ENCODE measurements at places on chromosomes 2 and 18. TPM values are rescaled to one million over a fixed set of nuclear protein-coding genes. Genes with fewer than 3 reads are reported as not detected.

DNA sequence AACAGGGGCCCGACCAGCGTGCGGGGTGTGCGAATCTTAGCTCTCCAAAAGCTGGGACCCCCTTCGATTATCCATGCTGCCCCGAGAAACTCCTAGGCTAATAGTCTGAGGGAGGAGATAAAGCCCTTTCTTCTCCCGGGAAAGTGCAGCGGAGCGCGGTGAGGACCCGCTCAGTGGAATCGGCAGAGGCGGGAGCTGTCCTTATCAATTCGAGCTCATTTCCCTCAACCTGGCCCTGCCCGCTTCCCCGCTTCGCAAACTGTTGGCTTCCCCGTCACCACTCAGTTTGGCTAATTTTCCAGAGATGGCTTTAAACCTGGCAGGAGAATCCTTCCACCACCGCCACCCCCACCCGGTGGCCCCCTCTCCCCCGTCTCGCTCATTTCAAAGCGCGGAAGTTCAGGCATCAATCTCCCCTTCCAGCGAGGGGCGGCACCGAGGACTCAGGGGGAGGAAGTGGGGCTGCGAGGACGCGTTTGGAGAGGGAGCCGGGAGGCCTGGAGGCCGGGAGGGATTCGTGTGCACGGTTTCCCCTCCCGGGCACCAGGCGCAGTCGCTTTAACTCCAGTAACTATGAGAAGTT, 1.6 kb downstream of the KLHL14 start:
- peak; percentile 42 for DNase-seq
- no peak overlapping the region for H3K27ac ChIP-seq
- H3K36me3 ChIP-seq: no peaks in the 10 kb centered on the region

GRCh38 chr2:159608723-159609308, 7.5 kb downstream of the BAZ2B start:
- peaks cover 58% of the 10 kb centered on the region for H3K4me1 ChIP-seq
- DNase-seq: no peak
- no peaks in the 10 kb centered on the region for H3K27me3 ChIP-seq
- no peaks in the 10 kb centered on the region for H3K36me3 ChIP-seq
- peak overlapping the region; percentile 56 for H3K27ac ChIP-seq
- no peak overlapping the region for H3K4me3 ChIP-seq

DNA sequence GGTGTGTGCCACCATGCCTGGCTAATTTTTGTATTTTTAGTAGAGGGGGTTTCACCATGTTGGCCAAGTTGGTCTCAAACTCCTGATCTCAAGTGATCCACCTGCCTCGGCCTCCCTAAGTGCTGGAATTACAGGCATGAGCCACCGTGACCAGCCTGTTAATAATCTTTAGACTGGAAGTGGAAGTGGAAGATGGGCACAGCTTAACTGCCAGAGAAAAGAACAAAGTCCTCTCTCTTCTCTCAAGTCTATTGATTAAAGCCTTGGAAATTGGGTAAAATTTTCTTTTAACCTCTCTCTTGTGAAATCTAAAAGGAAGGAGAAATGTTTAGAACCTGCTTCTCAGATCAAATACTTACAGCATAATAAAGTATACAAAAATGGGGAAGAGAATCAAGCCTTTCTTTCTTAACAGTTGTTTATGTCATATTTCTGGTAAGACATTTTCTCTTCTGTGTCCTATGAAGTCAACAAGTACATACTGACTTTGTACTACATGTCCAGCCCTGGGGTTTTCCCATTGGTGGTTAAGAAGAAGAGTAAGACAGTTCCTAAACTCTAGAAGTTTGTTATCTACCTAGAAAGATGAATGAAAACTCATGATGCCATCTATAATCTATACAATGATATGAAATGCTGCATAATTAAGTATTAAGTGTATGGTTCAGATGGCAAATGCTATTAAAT, 4.6 kb downstream of the TMEM169 start:
- peaks cover 12% of the 10 kb centered on the region for H3K27me3 ChIP-seq
- H3K4me1 ChIP-seq: peaks cover 18% of the 10 kb centered on the region
- no peak overlapping the region for H3K4me3 ChIP-seq

DNA sequence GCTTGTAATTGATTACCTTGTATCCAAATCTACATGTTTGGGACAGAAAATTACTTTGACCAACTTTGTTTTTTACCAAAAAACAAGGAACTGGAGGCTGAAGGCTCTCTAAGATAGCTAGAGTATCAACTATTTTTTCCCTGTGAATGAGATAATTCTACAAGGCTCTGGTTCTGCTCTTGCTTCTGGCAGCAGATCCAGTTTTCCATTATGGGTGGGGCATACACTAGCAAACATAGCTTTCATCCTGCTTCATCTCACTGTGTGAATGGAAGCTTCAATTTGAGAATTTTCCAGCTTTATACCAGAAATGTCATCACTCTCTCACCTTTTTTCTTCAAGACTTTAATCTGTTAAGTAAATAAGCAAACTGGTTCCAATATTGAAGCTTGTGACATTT, 249.7 kb downstream of the RPRM start:
- H3K27ac ChIP-seq: no peak overlapping the region
- no peak overlapping the region for H3K4me3 ChIP-seq
- DNase-seq: no peak
- no peaks in the 10 kb centered on the region for H3K27me3 ChIP-seq

OSBPL1A gene
- 39.7 TPM for total RNA-seq

GAL3ST2 gene
- 0.86 TPM for total RNA-seq

Data from mesothelial cell of epicardium (in vitro differentiated cells).